ENCODE measurements at places on chromosomes 2 and 18. TPM values are rescaled to one million over a fixed set of nuclear protein-coding genes. Genes with fewer than 3 reads are reported as not detected.

Gene ANKRD29
- not detected for total RNA-seq

Gene SH3BP4
- total RNA-seq, result 1.6 TPM

Gene RNF144A
- 52.1 TPM for total RNA-seq

Gene C1QL2
- not detected for total RNA-seq

Gene NCKAP5
- total RNA-seq, result not detected

Gene CNDP1
- not detected for total RNA-seq

DNA sequence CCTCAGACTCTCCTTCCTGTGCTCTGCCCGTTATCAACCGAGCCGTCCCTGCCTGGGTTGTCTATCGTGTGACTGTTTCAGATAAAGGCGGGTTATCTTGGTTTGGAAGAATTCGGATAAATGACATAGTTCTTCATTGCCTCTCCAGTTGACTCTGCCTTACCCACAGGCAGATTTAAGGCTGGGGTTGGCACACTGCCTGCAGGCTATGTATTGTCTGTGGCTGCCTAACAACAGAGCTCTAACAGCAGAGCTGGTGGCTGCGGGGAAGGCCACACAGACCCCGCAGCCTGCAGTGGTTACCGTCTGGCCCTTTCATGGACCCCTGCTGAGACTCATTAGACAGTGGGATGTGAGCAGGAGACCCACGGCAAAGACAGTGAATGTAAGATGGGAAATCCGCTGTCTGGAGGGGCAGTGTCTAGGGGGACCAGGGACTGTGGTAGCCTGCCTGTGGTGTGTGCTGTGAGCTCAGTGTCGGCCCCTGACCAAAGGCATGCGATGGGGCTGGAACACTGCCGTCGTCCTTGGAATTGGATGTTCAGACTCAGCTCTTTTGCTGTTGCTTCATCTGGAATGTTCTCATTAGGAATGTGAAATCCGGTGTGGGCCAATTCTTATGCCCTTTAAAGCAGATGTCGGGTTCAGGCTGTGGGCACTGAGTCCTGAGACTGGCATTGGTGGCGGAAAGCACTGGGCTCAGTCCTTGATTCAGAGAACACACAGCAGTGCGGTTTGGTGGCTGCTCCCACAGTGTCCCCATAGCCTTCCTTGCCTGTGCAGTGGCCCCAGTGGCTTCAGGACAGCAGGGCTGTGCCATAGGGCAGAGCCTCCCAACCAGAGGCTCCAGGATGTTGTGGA, 44.5 kb downstream of the SH3RF3 start:
- H3K27ac ChIP-seq, result no peak overlapping the region
- H3K4me3 ChIP-seq, result no peak overlapping the region
- peaks cover under 1% of the 10 kb centered on the region for H3K36me3 ChIP-seq
- peaks cover 8% of the 10 kb centered on the region for H3K27me3 ChIP-seq
- H3K4me1 ChIP-seq, result peaks cover 24% of the 10 kb centered on the region

DNA sequence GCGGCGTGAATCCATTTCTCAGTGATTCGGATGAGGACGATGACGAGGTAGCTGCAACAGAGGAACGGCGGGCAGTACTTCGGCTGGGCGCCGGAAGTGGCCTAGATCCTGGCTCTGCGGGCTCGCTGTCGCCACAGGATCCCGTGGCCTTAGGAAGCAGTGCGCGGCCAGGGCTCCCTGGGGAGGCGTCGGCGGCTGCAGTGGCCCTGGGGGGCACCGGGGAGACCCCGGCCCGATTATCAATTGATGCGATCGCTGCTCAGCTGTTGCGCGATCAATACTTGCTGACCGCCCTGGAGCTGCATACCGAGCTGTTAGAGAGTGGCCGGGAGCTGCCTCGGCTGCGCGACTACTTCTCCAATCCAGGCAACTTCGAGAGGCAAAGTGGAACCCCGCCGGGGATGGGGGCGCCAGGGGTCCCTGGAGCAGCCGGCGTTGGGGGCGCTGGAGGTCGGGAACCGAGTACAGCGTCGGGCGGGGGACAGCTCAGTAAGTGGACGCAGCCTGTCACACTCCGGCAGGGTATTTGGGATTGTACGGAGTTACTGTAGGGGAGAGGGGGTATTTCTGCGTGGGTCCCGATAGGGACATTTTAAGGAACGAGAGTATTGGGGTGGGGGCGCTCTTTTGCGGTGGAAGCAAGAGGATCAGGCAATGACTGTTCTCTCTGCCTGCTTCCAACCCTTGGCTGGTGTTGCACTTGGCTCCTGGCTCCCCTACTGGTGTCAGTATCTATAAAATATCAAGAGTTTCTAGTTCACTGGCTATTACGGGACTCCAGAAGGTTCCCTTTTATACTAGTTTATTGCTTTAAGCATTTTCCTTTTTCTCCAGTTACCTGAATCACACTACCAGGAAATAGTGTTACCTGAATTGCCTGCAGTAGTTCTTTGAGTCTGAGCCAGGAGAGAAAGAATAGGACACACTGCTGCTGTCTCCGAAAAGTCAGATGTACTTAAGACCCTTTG, 772 bp downstream of the RELCH start:
- H3K27ac ChIP-seq, result peak overlapping the region; percentile 97
- H3K27me3 ChIP-seq, result no peaks in the 10 kb centered on the region
- DNase-seq, result peak; percentile 37
- peak overlapping the region; percentile 99 for H3K4me3 ChIP-seq

- no peak for DNase-seq
- H3K27me3 ChIP-seq, result no peaks in the 10 kb centered on the region
- H3K36me3 ChIP-seq, result no peaks in the 10 kb centered on the region
- H3K27ac ChIP-seq, result no peak overlapping the region
- H3K4me1 ChIP-seq, result peaks cover 6% of the 10 kb centered on the region
These were observed 84.5 kb downstream of the FAM228A start for GRCh38 chr2:24259316-24259715.

DNA sequence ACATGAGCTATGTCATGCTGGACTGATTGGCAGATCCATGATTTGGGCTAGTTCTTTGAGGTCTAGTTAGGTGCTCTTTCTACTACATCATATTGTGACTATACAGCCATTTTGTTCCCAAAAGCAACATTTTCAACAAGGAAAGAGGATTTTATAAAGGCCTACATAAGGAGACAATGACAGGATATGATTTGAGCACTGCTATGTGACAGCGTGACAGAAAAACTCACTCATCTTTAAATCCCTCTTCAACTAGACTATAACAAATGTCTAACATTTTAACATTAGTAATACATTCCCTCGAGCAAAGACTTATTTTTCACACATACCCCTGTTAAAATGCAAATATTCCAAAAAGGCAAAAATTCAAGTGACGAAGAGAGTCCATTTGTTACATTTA, 209.6 kb upstream of the CHST9 start:
- DNase-seq, result no peak
- no peaks in the 10 kb centered on the region for H3K4me1 ChIP-seq
- no peak overlapping the region for H3K27ac ChIP-seq
- no peaks in the 10 kb centered on the region for H3K36me3 ChIP-seq
- no peak overlapping the region for H3K4me3 ChIP-seq
- H3K27me3 ChIP-seq, result no peaks in the 10 kb centered on the region

- H3K4me1 ChIP-seq, result no peaks in the 10 kb centered on the region
- H3K27ac ChIP-seq, result no peak overlapping the region
- no peaks in the 10 kb centered on the region for H3K27me3 ChIP-seq
- no peak overlapping the region for H3K4me3 ChIP-seq
These were observed 40.3 kb upstream of the KCNJ13 start for GRCh38 chr2:232816657-232817056.

DNA sequence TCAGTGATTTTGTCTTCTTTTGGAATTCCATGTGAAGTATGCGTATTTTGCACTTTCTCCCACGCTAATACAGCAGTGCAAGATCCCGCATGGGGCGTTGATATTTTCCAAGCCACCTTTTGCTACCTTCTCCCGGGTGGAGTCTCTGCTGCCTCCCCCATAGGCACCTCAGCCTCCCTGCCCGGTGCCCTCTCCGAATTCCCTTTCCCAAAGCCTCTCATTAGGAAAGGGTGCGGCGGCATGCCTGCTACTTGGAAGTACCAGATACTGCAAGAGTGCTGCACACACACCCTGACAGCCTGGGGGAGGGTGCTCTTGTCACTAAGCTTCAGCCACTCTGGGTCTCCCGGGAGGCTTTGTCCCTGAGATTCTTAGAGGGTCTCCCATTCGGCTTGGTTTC, 114.4 kb upstream of the PXDN start:
- peaks cover 5% of the 10 kb centered on the region for H3K4me1 ChIP-seq
- peaks cover 30% of the 10 kb centered on the region for H3K27me3 ChIP-seq
- H3K27ac ChIP-seq, result no peak overlapping the region
- H3K4me3 ChIP-seq, result no peak overlapping the region
- H3K36me3 ChIP-seq, result no peaks in the 10 kb centered on the region

DNA sequence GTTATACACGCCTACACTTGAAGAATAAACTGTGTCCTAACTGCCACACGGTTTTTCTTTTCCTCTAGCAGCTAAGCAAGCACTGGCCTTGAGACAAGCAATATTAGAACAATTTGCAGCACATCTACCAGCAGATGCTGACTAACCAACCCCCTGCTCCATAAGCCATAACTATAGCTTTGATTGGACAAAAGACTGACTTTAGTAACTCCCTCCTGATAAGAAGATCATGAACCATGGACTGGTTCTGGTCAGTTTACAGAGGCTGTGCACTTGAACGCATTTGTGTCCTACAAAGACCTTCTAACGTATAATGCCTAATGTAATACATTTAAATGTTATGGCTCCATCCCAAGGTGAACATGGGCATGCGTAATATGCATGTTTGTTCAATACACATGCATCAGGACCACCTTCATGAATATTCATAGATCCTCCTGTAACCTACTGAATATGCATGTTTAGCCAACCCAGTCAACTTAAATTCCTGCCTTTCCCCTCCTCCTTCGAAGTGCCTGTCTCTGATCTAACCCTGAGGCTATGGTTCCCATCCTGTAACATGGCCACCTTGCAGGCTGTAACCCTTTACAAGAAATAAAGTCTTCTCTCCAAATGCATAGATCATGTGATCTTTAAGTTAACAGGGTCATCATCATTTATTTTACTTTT, 26.5 kb downstream of the SLC4A5 start:
- no peaks in the 10 kb centered on the region for H3K27me3 ChIP-seq
- H3K4me1 ChIP-seq, result no peaks in the 10 kb centered on the region
- DNase-seq, result no peak
- no peak overlapping the region for H3K27ac ChIP-seq

- no peak overlapping the region for H3K27ac ChIP-seq
- DNase-seq, result no peak
- no peaks in the 10 kb centered on the region for H3K4me1 ChIP-seq
- no peaks in the 10 kb centered on the region for H3K36me3 ChIP-seq
- H3K4me3 ChIP-seq, result no peak overlapping the region
These were observed 165.5 kb upstream of the SALL3 start for GRCh38 chr18:78813936-78814710.

- H3K4me1 ChIP-seq, result no peaks in the 10 kb centered on the region
- H3K36me3 ChIP-seq, result no peaks in the 10 kb centered on the region
- no peaks in the 10 kb centered on the region for H3K27me3 ChIP-seq
- DNase-seq, result no peak
- no peak overlapping the region for H3K4me3 ChIP-seq
These were observed 70.0 kb downstream of the MTX2 start for GRCh38 chr2:176339208-176339607.

DNA sequence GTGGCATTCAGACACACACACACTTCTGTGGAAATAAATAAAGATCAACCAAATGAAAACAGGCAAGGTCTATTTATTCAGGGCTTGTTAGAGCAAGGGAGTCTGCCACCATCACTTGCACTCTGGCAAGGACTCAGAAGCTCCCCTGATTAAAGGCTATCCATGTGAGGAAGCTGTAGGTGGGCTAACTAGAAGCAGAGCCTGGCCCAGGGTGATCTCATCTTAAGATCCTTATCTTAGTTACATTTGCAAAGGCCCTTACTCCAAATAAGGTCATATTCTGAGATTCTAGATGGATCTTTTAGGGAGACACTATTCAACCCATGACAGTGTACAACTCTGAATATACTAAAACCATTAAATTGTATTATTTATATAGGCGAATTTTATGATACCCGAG, 190.0 kb upstream of the SRD5A2 start:
- no peaks in the 10 kb centered on the region for H3K27me3 ChIP-seq
- H3K36me3 ChIP-seq, result no peaks in the 10 kb centered on the region
- no peak for DNase-seq
- no peak overlapping the region for H3K4me3 ChIP-seq

DNA sequence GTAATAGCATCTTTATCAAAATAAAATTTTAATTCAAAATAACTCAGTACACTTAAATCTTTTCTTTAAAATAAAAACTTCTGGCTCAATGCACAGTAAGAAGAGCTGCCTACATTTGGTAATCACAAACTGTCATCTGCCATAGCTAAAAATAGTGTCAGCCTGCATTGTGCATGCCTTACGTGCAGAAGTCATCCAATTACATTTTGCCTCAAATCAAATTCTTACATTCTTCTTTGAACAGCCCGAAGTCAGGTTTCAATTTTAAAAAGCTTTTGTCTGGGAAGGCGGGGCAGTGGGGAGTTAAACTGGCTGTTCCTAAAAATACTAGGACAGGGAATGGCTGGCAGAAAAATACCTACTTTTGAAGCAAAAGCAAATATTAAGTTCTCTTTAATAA, 51.1 kb downstream of the RTN4 start:
- H3K27me3 ChIP-seq, result no peaks in the 10 kb centered on the region
- no peak overlapping the region for H3K27ac ChIP-seq
- H3K36me3 ChIP-seq, result no peaks in the 10 kb centered on the region
- H3K4me1 ChIP-seq, result peaks cover 55% of the 10 kb centered on the region
- no peak overlapping the region for H3K4me3 ChIP-seq

- H3K4me3 ChIP-seq, result no peak overlapping the region
- no peaks in the 10 kb centered on the region for H3K4me1 ChIP-seq
- H3K27me3 ChIP-seq, result no peaks in the 10 kb centered on the region
- no peak for DNase-seq
These were observed 308.5 kb downstream of the NOL4 start for GRCh38 chr18:33916200-33916599.

DNA sequence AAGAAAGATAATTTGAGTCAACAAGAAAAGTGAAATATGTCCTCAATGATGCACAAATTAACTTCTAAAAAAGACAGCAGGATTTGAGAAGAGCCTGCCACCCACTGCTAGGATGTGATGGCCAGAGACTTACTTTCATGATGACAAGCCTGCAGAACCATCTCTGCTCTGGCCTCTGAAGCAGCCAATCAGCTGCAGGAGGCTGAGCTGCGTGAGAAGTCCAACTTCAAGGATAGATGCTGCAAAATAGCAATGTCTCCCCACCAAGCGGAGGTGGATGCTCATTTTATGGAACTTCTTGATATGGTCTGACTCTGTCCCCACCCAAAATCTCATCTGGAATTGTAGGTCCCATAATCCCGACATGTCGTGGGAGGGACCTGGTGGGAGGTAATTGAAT, 53.1 kb downstream of the CYRIA start:
- peaks cover 24% of the 10 kb centered on the region for H3K27me3 ChIP-seq
- peaks cover 11% of the 10 kb centered on the region for H3K4me1 ChIP-seq
- H3K27ac ChIP-seq, result no peak overlapping the region
- DNase-seq, result no peak

GRCh38 chr18:23459530-23459921, 6.4 kb downstream of the RIOK3 start:
- H3K27me3 ChIP-seq, result no peaks in the 10 kb centered on the region
- H3K4me1 ChIP-seq, result peaks cover 46% of the 10 kb centered on the region
- no peak overlapping the region for H3K27ac ChIP-seq
- H3K4me3 ChIP-seq, result no peak overlapping the region
- H3K36me3 ChIP-seq, result peaks cover 32% of the 10 kb centered on the region
- DNase-seq, result no peak

- no peak overlapping the region for H3K27ac ChIP-seq
- no peak overlapping the region for H3K4me3 ChIP-seq
- H3K36me3 ChIP-seq, result no peaks in the 10 kb centered on the region
- DNase-seq, result no peak
- H3K27me3 ChIP-seq, result peaks cover 29% of the 10 kb centered on the region
These were observed 5.1 kb upstream of the PTPRM start for GRCh38 chr18:7561909-7562460.

Data from activated T-cell treated with anti-CD3 and anti-CD28 coated beads, Interleukin-2, amount 50 U/mL, for 72 hours (primary cell).